RPMI8226 (cell line): ENCODE measurements at places on chromosomes 12 and 14.

GRCh38 chr12:65014504-65015271 is 106.4 kb downstream of the WIF1 start:
- DNase-seq, result no peak

DNA sequence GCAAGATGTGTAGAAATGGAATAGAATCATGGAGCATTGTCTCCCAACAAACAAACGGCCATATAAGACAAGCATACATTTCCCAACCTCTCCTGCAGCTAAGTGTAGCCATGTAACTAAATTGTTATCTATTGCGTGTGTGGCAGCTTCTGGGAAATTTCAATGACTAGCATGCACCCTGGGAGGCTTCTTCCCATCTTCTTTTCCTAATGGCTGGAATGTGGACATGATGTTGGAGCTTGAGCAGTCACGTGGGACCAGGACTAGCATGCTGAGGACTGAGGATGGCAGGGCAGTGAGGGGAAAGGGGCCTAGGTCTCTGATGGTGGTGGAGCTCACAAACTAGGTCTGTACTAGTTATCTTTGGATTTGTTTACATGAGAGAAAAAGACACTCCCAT is 21.7 kb upstream of the CTDSP2 start:
- no peak for DNase-seq

GRCh38 chr12:105337391-105337790 is 6.9 kb downstream of the C12orf75 start:
- no peak for DNase-seq

DNA sequence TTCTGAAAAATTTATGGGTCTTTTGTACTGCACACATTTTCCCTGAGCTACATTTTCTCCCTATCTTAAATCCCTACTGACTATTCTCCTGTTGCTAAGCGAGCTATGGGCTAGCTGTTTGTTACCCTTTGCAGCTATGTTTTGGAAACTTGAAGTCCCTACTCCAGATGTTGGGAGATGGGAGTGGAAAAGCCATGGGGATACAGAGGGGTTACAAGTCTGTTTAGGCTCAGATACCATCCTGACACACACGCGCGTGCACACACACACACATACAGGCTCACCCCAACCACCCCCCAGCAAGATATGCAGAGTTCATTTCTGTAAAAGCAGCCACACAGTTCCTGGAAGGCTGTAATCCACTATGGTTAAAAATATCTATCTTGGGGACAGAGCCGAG is 15.8 kb downstream of the ATP5MC2 start:
- no peak for DNase-seq

GRCh38 chr14:91142214-91142668 is 28.4 kb downstream of the DGLUCY start:
- DNase-seq, result no peak

- no peak for DNase-seq
Observed at GRCh38 chr12:41288142-41288811, 100.2 kb downstream of the PDZRN4 start.

DNA sequence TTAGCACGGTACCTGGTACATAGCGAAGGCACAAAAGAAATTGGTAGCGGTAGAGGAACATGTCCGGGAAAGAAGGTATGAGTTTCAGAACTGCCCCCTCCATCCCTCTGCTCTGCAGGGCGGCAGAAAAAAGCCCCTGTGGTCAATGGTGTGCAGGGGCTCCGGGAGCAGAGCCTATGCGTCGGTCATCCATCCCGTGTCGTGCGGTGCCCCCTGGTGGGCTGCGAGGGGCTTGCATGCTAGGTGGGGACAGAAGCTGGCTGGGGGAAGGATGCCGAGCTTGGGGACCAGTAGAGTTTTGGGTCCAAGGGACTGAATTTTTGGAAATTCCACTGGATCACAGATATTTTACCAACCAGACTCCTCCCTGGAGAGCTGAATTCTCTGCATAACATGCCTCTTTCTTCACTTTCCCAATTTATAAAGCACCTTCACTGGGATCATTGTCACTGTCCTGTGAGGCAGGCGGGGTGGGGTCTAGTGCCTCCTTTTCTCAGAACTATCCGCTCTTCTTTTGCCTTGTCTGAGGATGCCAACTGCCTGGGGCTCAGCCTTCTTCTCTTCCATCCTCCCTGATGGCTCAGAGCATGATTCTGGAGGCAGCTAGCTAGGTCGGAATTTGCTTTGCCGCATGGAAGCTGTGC is 148.7 kb downstream of the SMOC1 start:
- DNase-seq, result peak; percentile 54

GRCh38 chr12:14190694-14191093 is 174.8 kb upstream of the ATF7IP start:
- no peak for DNase-seq

- no peak for DNase-seq
Observed at GRCh38 chr12:133190176-133190575, 8.9 kb downstream of the ZNF268 start.

DNA sequence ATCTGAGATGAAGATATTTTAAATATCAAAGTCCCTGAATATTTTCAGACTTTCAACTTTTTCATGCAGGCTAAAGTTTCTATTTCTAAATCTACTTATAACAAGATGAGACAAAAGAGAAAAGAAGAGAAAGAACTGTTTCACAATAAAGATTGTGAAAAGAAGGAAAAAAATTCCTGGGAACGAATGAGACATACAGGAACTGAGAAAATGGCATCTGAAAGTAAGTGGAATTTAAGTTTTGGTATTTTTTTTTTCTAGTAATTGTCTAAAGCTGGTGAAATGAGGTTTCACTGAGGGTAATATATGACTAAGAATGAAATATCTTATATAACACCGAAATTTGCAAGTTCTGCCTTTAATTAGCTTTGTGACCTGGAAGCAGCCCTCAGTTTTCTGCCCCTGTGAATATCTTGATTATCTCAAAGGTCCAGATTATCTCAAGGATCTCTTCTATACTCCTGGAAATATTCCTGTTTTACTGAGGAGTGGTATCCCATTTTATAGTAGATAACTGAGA is 55.7 kb upstream of the PRPF39 start:
- no peak for DNase-seq

DNA sequence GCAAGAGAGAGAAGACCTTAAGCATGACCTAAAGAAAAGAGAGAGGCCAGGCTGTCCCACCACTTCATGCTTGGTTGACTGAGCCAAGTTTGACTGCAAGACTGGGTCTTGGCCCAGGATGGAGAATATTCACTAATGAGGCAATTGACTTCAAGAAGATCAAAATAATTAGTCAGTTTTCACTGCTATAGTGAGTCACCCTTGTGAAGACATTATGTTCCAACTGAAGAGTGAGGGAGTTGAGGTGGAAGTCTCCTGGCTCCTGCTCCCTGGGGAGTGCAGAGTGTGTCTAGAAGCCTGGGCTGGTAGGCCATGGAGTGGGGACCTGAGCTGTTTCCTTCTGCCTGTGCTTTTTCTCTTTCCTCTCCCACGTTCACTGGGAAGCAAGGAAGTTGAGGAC is 117.6 kb downstream of the CACNA1C start:
- no peak for DNase-seq

DNA sequence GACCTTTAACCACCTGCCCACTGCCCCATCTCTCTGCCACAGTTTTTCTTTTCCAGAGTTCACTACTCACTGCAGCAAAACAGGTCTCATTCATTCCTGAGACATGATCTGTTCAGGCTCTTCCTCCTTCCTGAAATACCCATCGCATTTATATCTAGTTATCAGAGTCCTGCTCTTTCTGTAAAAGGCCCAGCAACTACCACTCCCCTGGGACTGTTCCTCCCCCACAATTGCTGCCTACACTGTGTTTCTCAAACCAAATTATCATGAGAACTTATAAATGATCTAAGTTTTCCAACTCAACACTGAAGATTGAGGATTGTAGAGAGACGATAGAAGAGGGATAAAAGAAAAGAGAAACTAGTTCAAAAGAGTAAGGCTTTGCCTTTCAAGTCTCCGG is 40.8 kb upstream of the EPS8 start:
- DNase-seq, result no peak

GRCh38 chr12:69239922-69240630 is 707 bp downstream of the CPSF6 start:
- peak; percentile 64 for DNase-seq

GRCh38 chr12:102950107-102950949 is 7.1 kb upstream of the ASCL1 start:
- no peak for DNase-seq

GRCh38 chr12:34396006-34396860 is 373.9 kb downstream of the ALG10 start:
- DNase-seq, result no peak

DNA sequence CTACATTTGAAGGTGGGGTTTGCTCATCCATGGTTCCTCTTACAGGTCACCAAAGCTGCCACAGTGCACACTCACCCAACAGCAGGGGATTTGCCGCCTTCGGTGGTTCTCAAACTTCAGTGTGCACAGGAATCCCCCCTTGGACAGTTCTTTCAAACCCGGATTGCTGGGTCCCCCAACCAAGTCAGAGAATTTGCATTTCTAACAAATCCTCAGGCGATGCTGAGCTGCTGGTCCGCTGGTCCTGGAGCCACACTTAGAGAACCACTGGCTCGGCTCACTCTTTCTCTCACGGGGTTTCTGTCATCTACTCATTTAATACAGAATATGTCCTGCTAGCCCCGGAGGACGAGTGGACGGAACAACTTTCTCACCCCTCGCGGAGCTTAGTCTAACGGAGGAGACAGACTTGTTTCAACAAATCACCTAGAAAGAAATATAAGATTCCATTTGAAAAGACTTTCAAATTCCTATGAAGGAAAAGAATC is 24.1 kb upstream of the ZFP36L1 start:
- no peak for DNase-seq

DNA sequence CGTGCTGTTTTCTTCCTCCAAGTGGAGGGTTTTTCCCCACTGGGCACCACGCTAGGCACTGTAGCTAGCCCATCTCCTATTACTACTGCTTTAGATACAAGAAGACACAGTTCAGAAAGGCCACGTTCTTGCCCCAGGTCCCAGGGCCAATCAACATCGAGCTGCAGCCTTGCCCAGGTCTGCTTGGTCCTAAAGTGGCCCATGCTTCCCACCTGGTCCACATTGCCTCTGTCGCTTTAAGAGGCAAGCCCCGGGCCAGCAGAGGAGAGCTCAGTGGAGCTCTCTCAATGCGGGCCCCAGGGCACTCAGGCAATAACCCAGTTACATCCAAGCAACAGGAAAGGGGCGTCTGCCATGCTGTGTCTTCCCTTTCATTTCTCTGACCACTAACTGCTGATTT is 148.1 kb downstream of the CALM1 start:
- DNase-seq, result no peak

DNA sequence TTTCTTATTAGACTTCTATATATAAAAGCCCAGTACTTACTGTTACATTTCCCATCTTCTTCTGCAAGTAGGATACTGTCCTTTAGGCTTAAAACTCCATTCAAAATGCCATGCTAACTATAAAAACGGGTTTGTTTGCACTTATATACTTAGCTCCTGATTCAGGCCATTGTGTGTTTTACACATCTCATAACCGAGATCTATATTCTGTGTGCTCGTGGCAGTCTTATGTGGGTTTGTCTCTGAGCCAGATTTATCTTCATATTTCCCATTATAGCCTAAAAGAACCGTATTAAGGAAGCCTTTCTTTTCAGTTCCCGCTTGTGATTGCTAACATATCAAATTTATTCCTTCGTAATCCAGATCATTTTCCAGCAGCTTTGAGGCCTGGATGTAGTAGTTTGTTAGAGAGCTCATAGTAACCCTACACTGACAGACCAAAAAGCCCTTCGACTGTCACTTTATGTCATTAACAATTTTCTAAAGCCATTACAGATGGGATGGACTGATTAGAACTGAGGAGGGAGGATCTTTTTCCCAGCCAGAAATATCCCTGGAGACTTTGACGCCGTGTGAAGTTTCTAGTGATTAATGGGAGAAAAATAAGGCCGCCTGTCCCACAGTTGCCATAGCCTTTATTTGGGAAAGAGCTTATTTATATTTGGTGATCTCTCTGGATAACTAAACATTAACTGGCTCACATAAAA is 508.5 kb downstream of the FOXG1 start:
- DNase-seq, result no peak

- DNase-seq, result no peak
Observed at GRCh38 chr12:76628745-76629144, 69.2 kb upstream of the OSBPL8 start.

GRCh38 chr12:113601656-113602263 is 130.1 kb upstream of the LHX5 start:
- DNase-seq, result peak; percentile 45

DNA sequence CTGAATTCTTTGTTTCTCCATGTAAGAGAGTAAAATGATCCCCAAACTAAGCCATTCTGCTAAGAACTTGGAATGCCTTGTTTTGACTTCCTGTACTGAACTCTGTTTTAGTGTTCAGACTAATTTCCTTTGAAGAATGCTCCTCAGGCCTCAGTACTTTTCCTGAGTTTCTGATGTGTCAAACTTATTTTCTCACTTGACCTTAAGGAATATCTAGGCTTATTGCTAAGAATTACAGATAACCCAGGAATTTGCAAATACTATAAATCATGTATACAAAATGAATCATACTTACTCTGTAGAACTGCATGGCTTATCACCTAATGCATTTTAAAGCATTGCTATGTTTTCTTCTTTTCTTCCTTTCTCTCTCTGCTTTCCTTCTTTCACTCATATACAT is 93.1 kb upstream of the PKP2 start:
- no peak for DNase-seq

- DNase-seq, result no peak
Observed at GRCh38 chr12:56947633-56948456, 9.6 kb downstream of the RDH16 start.

GRCh38 chr12:103880299-103881142 is 39.5 kb upstream of the NT5DC3 start:
- DNase-seq, result no peak

DNA sequence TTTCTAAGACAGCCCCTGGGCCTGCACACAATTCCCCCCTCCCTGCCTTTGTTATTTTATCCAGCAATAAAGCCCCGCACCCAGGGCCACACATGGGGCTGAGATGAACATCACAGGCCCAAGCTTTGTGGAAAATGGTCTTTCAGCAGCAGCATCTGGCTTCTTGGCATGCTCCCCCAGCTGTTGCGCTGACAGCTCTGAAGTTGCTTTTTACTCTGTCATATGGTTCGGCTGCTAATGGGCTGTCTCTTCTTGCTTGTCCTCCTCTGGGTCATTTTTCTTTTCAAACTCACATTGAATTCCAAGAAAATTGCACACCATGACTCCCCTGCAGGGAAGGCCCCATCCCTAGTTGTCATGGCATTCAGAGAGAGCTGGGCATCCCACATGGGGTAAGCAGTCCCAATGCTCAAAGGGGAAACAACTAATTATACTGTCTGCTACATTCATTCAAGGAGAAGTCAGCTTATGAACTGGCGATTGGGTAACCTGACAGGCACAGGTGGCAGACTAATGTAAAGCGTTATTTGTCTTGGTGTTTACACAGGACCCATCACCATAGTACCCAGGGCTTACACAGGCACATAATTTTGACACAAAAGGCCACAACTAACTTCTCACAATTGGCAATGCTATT is 74.0 kb upstream of the CDKN3 start:
- DNase-seq, result no peak

GRCh38 chr12:16880864-16881285 is 274.9 kb upstream of the LMO3 start:
- no peak for DNase-seq

GRCh38 chr12:59839514-59839913 is 243.7 kb downstream of the SLC16A7 start:
- no peak for DNase-seq

- DNase-seq, result no peak
Observed at GRCh38 chr14:79320561-79320960, 890.7 kb downstream of the DIO2 start.
